CD4-positive, CD25-positive, alpha-beta regulatory T cell (primary cell): ENCODE measurements at places on chromosomes 13 and 19. TPM values are rescaled to one million over a fixed set of nuclear protein-coding genes. Genes with fewer than 3 reads are reported as not detected.

The ZNF564 gene
- polyA plus RNA-seq: 20.2 TPM

GRCh38 chr13:104318121-104318520 lies 1251.9 kb upstream of the SLC10A2 start:
- H3K36me3 ChIP-seq: no peaks in the 10 kb centered on the region
- DNase-seq: no peak
- no peak overlapping the region for H3K27ac ChIP-seq

The ICAM4 gene
- 0.67 TPM for polyA plus RNA-seq

The SIGLEC12 gene
- polyA plus RNA-seq: 1.3 TPM

DNA sequence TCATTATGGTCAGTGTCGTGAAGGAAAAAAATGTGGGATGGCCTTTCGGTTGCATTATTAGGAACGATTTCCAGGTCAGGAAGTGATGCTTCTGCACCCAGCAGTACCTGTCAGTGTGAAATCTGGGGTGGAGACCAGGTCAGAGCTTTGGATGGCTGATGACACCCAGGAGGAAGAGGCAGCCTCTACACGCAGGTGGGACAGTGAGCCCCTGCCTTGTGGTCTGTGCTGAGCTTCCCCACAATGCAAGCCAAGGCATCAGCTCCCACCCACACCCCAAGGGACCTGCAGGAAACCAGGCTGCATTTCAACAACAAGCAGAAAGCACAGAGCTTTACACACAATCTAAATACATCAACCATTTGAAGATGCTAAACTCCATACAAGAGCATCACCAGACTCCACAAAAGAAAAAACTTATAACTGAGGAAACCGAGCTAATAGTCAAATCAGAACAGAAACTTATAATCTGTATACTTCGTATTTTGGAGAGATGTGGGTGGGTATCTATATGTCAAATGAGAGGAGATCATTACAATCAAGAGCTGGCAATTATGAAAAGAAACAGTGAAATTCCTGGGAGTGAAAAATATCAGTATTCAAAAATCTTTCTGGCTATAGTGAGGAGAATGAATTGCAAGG lies 130.1 kb downstream of the ZDHHC20 start:
- no peak overlapping the region for H3K27ac ChIP-seq
- no peak overlapping the region for H3K4me3 ChIP-seq
- H3K36me3 ChIP-seq: no peaks in the 10 kb centered on the region
- DNase-seq: no peak
- peaks cover 17% of the 10 kb centered on the region for H3K4me1 ChIP-seq

- no peak overlapping the region for H3K4me3 ChIP-seq
- no peaks in the 10 kb centered on the region for H3K36me3 ChIP-seq
- H3K27ac ChIP-seq: no peak overlapping the region
- DNase-seq: no peak
- peaks cover 9% of the 10 kb centered on the region for H3K27me3 ChIP-seq
- H3K4me1 ChIP-seq: no peaks in the 10 kb centered on the region
Observed at GRCh38 chr19:34075661-34076091, 96.6 kb upstream of the LSM14A start.

DNA sequence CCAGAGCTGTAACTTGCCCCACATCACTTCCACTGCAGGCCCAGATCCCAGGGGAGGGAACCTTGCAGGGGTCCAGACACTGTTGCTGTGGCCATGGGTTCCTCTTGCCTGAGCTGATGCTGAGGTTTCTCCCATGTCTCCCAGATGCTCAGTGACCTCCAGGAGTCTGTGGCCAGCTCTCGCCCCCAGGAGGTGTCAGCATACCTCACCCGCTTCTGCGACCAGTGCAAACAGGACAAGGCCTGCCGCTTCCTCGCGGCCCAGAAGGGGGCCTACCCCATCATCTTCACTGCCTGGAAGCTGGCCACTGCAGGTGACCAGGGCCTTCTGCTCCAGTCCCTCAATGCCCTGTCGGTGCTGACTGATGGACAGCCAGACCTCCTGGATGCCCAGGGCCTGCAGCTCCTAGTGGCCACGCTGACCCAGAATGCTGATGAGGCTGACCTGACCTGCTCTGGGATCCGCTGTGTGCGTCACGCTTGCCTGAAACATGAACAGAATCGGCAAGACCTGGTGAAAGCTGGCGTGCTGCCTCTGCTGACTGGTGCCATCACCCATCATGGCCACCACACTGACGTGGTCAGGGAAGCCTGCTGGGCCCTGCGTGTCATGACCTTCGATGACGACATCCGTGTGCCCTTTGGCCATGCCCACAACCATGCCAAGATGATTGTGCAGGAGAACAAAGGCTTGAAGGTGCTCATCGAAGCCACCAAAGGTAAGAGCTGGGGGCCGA lies 12.1 kb upstream of the SLC25A42 start:
- H3K27me3 ChIP-seq: no peaks in the 10 kb centered on the region
- peaks cover 46% of the 10 kb centered on the region for H3K36me3 ChIP-seq
- H3K4me1 ChIP-seq: no peaks in the 10 kb centered on the region
- H3K4me3 ChIP-seq: no peak overlapping the region
- no peak overlapping the region for H3K27ac ChIP-seq

GRCh38 chr19:11063434-11063833 lies 25.8 kb upstream of the LDLR start:
- no peak for DNase-seq
- H3K4me3 ChIP-seq: no peak overlapping the region
- peak overlapping the region; percentile 23 for H3K27ac ChIP-seq
- no peaks in the 10 kb centered on the region for H3K27me3 ChIP-seq
- H3K36me3 ChIP-seq: peaks cover 6% of the 10 kb centered on the region

GRCh38 chr13:30796132-30796572 lies 60.8 kb downstream of the ALOX5AP start:
- peaks cover 10% of the 10 kb centered on the region for H3K4me1 ChIP-seq
- H3K36me3 ChIP-seq: no peaks in the 10 kb centered on the region
- H3K27me3 ChIP-seq: no peaks in the 10 kb centered on the region

DNA sequence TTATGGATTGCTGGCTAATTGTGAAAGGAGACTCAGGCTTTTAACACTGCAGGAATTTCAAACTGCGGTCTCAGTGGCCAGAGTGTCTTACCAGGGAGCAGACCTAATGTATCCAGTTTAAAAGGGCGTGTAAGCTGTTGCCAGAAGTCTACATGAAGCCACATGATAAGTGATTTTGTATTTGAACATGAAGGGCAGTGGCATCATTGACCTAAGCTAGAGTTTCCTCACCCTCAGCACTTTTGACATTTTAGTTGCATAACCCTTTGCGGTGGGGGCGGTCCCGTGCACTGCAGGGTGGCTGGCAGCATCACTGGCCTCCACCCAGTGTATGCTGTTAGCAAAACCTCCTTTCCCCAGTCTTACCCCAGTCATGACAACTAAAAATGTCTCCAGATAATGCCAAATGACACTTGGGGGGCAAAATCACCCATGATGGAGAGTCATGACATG lies 23.7 kb upstream of the GPR18 start:
- peak; percentile 40 for DNase-seq
- peaks cover 78% of the 10 kb centered on the region for H3K4me1 ChIP-seq
- H3K27ac ChIP-seq: peak overlapping the region; percentile 82
- peak overlapping the region; percentile 70 for H3K4me3 ChIP-seq

GRCh38 chr13:81408647-81409046 lies 1067.7 kb upstream of the SPRY2 start:
- no peaks in the 10 kb centered on the region for H3K36me3 ChIP-seq
- no peaks in the 10 kb centered on the region for H3K27me3 ChIP-seq
- H3K4me3 ChIP-seq: no peak overlapping the region
- DNase-seq: no peak
- H3K27ac ChIP-seq: no peak overlapping the region

DNA sequence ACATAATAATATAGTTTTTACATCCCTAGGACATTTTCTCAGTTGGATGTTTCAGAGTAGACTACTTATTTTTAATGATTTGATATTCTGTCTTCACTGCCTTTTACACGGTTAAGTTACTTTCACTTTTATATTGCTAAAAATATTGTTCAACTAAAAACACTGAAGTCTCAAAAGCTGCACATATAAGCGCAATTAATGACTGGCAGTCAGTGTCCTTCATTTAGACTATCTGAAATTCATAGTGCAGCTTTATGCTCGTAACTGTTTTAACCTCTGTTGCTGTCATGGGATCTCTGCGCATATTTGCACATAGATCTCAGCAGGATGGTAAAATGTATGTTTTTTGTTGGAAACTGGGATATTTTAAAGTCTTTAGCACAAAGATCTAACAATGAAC lies 864.3 kb downstream of the SLITRK6 start:
- H3K27ac ChIP-seq: no peak overlapping the region
- no peaks in the 10 kb centered on the region for H3K27me3 ChIP-seq
- no peaks in the 10 kb centered on the region for H3K36me3 ChIP-seq
- H3K4me3 ChIP-seq: no peak overlapping the region

GRCh38 chr13:113577881-113578435 lies 6.6 kb upstream of the TFDP1 start:
- H3K27ac ChIP-seq: no peak overlapping the region
- no peaks in the 10 kb centered on the region for H3K4me1 ChIP-seq
- peaks cover 9% of the 10 kb centered on the region for H3K27me3 ChIP-seq
- H3K4me3 ChIP-seq: no peak overlapping the region

DNA sequence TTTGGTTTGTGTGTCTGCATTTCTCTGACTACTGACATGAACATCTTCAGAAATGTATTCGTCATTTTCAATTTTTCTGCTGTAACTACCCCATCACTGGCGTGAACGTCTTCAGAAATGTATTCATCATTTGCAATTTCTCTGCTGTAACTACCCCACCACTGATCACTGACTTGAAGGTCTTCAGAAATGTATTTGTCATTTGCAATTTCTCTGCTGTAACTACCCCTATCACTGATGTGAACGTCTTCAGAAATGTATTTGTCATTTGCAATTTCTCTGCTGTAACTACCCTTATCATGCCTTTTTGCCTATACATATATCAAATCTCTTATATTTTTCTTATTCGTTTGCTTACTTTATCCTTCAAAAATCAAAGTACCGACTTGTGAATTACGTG lies 274.0 kb downstream of the EFNB2 start:
- H3K36me3 ChIP-seq: no peaks in the 10 kb centered on the region
- DNase-seq: no peak
- H3K27ac ChIP-seq: no peak overlapping the region
- H3K4me3 ChIP-seq: no peak overlapping the region
- no peaks in the 10 kb centered on the region for H3K4me1 ChIP-seq

DNA sequence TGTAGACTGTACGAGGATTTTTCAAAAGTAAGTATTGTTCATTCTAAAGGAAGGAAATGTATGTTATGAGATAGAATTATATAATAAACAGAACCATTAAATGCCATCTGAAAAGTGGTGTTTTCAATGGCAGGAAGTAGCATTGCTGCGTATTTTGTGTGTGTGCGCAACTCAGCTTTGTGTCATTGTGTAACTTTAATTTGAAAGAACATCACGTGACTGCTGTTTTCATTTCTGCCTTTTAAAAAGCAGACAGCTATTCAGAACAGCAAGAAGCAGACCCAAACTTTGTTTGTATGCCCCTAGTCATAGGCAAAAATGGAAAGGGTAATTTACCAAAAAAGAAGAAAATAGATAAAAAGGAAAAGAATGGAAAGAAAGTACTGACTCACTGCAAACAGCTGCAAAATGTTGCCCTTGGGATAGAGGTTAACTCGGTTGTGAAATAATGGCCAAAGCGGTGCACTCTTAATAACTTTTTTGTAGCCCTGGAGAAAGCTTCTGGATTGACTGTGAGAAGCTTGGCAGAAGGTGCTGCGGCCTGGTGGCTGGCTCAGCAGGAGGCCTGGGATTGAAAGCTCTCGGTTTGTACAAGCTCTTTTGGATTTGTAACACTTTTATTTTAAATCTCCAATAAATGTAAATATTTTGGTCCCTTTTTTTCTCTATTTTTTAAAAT lies 97.3 kb downstream of the GGACT start:
- no peak overlapping the region for H3K27ac ChIP-seq
- H3K27me3 ChIP-seq: no peaks in the 10 kb centered on the region
- no peak for DNase-seq
- no peaks in the 10 kb centered on the region for H3K36me3 ChIP-seq
- H3K4me3 ChIP-seq: no peak overlapping the region
- no peaks in the 10 kb centered on the region for H3K4me1 ChIP-seq

The LAIR2 gene
- polyA plus RNA-seq: 123 TPM

DNA sequence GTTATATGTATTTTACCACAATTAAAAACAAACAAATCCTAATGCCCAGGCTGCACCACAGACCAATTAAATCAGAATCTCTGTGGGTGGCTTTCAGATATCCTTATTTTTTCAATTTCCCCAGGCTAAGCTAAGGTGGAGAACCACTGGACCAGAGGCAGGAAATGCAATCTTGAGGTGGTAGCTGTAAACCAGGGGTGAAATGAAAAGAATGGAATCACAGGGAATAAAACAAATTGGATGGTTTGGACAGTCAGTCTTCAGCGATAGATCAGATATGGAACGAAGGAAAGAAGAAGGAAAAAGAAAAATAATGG lies 215.4 kb downstream of the KCNRG start:
- H3K36me3 ChIP-seq: no peaks in the 10 kb centered on the region
- H3K27ac ChIP-seq: no peak overlapping the region

DNA sequence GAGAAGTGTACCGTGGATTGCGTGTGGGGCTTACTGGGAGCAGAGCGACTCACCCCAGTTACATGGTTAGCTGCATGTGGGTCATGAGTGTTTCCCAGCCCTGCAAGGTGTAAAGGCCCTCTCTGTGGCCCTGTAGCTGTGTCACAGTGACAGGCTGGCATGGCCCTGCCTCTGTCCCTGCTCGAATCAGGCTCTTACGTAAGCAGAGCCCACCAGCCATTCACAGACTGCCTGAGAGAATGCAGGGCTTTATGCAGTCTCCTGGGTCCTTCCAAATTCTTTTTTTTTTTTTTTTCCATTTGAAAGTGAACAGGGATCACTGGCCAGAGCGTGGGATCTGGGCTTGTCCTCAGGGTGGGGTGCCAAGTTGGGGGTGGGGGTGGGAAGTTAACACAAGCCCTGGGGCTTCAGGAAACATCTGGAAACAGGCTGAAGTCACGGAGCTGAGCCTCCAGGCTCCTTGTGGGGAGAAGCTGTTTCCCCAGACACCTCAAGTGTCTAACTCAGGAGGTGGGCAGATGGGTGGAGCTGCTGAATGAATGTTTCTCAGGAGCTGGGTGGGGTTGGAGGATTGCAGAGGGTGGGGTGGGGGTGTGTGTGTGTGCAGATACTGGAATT lies 13.4 kb downstream of the TECR start:
- H3K27me3 ChIP-seq: no peaks in the 10 kb centered on the region
- H3K36me3 ChIP-seq: peaks cover 29% of the 10 kb centered on the region
- H3K4me1 ChIP-seq: peaks cover 7% of the 10 kb centered on the region
- H3K27ac ChIP-seq: no peak overlapping the region
- no peak for DNase-seq
- H3K4me3 ChIP-seq: no peak overlapping the region

The CGB7 gene
- not detected for polyA plus RNA-seq

The ZNF431 gene
- polyA plus RNA-seq: 6.9 TPM

GRCh38 chr19:42176990-42177685 lies 40.3 kb downstream of the DEDD2 start:
- H3K4me3 ChIP-seq: peak overlapping the region; percentile 44
- no peak overlapping the region for H3K27ac ChIP-seq
- peaks cover 23% of the 10 kb centered on the region for H3K4me1 ChIP-seq
- no peaks in the 10 kb centered on the region for H3K36me3 ChIP-seq

- DNase-seq: no peak
- H3K4me3 ChIP-seq: no peak overlapping the region
- no peaks in the 10 kb centered on the region for H3K4me1 ChIP-seq
- H3K36me3 ChIP-seq: no peaks in the 10 kb centered on the region
- no peaks in the 10 kb centered on the region for H3K27me3 ChIP-seq
Observed at GRCh38 chr13:63864171-63864902, 2448.7 kb upstream of the PCDH20 start.

The ZNF714 gene
- polyA plus RNA-seq: 12.7 TPM
